GM12892 (cell line): ENCODE measurements at places on chromosomes 2 and 18.
A peak's percentile ranks its signal among the peaks of the same experiment; 100 is the strongest.

- DNase-seq = peak; percentile 78
Measured at GRCh38 chr2:218892693-218893348, 12.2 kb downstream of the WNT10A start.

DNA sequence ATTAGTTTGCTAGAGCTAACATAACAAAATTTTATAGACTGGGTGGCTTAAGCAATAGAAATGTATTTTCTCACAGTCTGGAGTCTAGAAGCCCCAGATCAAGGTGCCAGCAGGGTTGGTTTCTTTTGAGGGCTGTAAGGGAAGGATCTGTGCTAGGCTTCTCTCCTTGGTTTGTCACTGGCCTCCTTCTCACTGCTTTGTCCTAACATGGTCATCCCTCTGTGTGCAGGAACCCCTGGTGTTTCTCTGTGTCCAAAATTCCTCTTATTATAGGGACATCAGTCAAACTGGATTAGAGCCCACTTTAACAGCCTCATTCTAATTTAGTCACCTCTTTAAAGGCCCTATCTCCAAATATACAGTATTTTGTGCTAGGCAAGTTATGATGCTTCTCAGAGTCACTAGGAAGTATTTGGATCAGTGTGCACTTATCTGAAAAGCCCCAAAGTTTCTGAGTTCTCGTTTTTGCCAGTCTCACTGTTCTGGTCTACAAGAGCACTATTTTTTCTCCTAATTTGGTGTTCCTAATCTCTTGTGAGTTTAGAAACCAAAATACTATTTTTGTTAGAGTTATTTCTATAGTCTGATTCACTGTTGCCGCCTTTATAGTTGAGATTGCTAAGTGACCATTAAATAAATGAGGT is 29.0 kb downstream of the ZC3H6 start:
- DNase-seq = no peak

GRCh38 chr2:11228692-11229091 is 73.4 kb downstream of the SLC66A3 start:
- DNase-seq = no peak

- no peak for DNase-seq
Measured at GRCh38 chr2:151816843-151817242, 11.4 kb downstream of the ARL5A start.

DNA sequence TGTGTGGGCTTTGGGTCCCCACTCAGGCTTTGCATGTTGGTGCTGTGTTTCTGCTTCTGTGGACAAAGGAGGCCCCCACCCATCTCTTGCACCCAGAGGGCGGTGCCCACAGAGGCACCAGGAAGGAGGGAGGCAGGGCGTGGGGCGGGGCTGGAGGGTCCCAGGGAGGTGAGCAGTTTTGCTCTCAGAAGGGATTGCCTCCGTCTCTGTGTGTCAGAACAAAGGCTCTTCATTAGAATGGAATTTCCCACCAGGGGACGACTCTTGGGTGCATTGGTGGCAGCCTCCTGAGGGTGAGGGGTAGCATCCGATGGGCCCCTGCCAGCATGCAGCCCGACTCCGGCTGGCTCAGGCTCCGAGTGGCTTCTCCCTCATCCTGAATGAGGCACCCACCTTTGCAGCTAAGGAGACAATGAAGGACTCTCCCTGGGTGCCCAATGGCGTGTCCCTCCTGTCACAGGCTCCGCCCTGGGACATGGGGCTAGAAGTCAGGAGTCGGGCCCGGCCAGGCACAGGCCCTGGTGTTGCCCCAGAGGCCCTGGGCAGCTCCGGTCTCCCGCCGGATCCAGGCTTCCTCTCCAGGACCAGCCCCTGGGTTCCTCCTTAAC is 7.0 kb upstream of the ERFE start:
- no peak for DNase-seq

- no peak for DNase-seq
Measured at GRCh38 chr2:125172181-125172580, 1147.1 kb downstream of the CNTNAP5 start.

DNA sequence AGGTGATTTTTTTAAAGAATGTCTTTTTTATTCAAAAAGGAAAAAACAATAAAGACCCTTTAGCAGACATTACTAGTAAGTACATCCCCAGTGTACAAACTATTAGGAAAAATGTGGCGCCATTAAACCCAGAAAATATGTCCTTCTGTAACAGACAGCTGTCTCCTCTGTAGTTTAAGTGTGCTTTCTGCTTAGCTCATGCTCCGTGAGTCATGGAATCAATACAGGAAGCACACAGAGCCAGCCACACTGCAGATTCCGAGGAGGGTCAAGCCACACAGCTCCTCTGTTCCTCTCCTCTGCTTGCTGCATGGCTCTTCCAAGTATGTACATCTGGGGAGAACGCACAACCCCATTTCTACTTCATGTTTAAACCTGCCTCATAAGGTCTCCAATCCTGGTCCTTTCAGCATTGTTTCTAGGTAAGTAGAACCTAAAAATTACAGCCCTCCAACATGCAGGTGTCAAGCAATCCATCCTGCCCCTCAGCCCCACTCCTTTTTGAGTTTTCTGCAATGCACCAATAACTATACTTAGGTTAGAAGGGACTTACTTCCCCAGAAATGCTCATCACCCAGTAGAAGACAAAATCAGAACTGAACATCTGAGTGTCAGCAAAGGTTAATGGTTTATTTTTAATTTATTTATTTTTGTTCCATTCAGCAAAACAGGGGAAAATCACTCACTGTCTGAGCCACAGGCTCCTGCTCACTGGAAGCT is 37.5 kb downstream of the ACVR1 start:
- DNase-seq = no peak

GRCh38 chr18:10213526-10213925 is 240.9 kb upstream of the APCDD1 start:
- DNase-seq = no peak

- no peak for DNase-seq
Measured at GRCh38 chr18:55546851-55547704, 40.9 kb downstream of the TCF4 start.

DNA sequence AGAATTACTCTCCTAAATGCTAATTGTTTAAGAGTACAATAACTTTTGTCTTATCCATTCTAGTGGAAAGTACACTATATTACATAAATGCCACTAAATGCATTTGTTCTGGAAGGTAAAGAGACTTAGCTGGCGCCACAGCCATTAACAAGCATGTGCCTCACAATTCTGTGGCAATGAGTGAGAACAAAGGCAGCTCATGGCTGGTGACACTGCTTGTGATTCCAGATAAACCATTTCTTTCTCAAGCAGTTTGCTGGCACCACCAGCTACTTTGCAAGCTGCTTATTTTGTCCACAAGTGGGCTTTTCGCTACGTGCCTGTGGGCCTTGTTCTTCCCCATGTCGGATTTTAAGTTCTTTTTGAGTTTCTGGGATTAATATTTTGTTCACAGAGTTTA is 147.6 kb upstream of the SMAD7 start:
- DNase-seq = no peak

- no peak for DNase-seq
Measured at GRCh38 chr2:47310801-47311560, 92.0 kb upstream of the MSH2 start.

- peak; percentile 59 for DNase-seq
Measured at GRCh38 chr2:128754246-128754724, 435.6 kb upstream of the HS6ST1 start.
